ENCODE measurements at places on chromosomes 7 and 10. TPM values are rescaled to one million over a fixed set of nuclear protein-coding genes. Genes with fewer than 3 reads are reported as not detected.

The LIPF gene
- not detected for total RNA-seq

The EVX1 gene
- total RNA-seq: not detected

The OR2A1 gene
- total RNA-seq: not detected

The ASZ1 gene
- total RNA-seq: not detected

The NEUROG3 gene
- not detected for total RNA-seq

The HOXA4 gene
- total RNA-seq: not detected

The PUS7 gene
- total RNA-seq: 16.2 TPM

The FAM13C gene
- 5.9 TPM for total RNA-seq

The GNGT1 gene
- total RNA-seq: not detected

The CDK6 gene
- total RNA-seq: 162 TPM

The CDK1 gene
- total RNA-seq: 9.0 TPM

The MGMT gene
- 13.9 TPM for total RNA-seq

The EBF3 gene
- total RNA-seq: not detected

The EPC1 gene
- total RNA-seq: 26.8 TPM

The ZC3HAV1L gene
- total RNA-seq: not detected

The AKR1C2 gene
- total RNA-seq: 0.26 TPM

The COL13A1 gene
- total RNA-seq: 25.6 TPM

The ENTPD1 gene
- total RNA-seq: 5.2 TPM

- no peak for DNase-seq
Observed at GRCh38 chr7:11726001-11726793, 105.8 kb downstream of the THSD7A start.

DNA sequence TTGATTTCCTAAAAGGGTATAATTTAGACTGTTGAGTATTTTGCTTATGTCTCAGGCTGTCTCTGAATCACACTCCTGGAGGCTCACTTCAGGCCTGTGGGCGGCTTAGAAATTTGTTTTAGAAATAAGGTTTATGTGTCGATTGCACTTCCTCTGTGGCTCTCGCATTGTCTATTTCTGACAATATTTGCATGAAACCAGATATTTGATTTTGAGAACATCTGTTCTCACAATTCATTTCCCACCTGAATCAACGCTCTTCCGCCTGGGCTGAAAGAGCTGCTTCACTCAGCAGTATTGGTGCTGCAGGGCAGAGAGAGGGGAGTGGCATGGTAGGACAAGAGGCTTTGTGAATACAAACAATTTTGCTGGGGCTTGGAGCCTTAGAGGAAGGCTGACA is 262.0 kb downstream of the ADRA2A start:
- DNase-seq: no peak

DNA sequence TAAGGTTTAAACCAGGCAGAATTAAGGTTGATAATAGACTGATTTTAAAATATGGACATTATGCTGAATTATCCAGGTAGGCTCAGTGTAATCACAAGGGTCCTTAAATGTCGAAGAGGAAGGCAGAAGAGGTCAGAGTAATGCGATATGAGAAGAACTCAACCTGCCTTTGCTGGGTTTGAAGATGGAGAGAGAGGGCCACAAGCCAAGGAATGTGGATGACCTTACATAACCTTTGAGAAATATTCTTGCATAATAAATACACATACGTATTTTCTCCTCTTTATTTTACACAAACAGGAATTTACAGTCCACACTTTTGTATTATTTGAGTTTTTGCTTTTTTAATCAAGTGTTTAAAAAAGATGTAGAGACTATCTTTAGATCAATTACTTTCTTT is 88.5 kb downstream of the ST7 start:
- DNase-seq: no peak

- no peak for DNase-seq
Observed at GRCh38 chr7:32524631-32525030, 29.3 kb downstream of the AVL9 start.

GRCh38 chr7:110050785-110051184 is 1040.1 kb upstream of the LRRN3 start:
- no peak for DNase-seq

DNA sequence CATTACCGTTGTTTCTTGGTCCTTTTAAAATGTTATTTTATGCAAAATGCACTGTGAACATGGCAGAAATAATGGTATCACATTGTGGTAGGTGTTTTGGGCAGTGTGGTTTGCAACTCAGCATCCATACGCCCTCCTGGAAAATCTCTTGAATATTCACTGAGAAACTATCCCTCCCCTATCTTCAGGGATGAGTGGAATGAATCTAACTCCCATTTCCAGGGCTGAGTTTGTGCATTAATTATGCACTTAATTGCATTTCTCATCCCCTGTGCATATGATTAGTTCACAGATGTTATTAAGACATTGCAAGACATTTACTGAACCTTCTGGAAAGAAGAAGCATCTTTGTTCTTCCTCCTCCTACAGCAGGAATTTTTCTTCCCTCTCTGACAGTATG is 36.5 kb downstream of the CFAP43 start:
- no peak for DNase-seq

DNA sequence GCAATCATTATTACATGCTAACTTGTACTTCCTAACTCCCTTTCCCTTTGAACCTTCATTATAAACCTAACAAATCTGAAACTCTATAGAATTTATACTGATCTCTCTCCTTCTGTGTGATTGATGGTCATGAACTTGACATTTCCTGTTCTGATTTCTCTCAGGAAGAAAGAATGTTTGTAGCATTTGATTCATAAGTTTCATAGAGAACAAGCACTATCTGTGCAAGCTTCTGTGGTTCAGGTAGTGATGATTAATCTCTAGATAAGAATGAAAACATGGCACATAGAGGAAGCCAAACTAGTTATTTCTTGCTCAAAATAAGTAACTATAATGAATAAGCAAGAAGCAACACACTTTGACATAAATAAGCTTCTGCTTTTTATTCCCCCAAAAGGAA is 34.2 kb downstream of the TFPI2 start:
- DNase-seq: no peak

- DNase-seq: no peak
Observed at GRCh38 chr7:111841596-111842205, 279.4 kb upstream of the IMMP2L start.

DNA sequence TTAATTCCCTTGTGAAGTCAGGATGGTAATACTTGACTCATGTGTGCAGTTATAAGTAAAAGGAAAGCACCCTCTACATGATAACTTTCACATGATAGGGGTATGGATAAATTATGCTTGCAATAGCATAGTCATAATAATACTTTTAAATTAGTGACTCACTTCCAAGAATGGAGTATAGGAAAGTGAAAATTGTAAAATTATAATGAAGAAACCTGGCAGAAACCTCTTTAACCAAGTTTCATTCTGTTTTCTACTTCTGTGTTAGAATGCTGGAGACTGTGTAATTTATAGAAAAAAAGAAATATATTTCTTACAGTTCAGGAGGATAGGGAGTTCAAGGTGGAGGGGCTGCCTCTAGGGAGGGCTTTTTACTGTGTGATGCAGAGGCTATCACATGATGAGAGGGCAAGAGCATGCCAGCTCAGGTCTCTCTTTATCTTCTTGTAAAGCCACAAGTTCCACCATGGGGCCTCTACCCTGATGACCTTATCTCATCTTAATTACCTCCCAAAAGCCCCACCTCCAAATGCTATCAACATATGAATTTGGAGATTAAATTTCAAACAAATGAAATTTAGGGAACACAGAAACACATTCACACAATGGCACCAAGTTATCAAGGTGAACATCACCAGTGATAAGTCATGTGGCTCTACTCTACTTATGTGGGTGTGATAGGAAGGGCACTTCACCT is 43.2 kb downstream of the HDAC9 start:
- DNase-seq: no peak

- DNase-seq: no peak
Observed at GRCh38 chr10:121127151-121127906, 276.2 kb downstream of the WDR11 start.

DNA sequence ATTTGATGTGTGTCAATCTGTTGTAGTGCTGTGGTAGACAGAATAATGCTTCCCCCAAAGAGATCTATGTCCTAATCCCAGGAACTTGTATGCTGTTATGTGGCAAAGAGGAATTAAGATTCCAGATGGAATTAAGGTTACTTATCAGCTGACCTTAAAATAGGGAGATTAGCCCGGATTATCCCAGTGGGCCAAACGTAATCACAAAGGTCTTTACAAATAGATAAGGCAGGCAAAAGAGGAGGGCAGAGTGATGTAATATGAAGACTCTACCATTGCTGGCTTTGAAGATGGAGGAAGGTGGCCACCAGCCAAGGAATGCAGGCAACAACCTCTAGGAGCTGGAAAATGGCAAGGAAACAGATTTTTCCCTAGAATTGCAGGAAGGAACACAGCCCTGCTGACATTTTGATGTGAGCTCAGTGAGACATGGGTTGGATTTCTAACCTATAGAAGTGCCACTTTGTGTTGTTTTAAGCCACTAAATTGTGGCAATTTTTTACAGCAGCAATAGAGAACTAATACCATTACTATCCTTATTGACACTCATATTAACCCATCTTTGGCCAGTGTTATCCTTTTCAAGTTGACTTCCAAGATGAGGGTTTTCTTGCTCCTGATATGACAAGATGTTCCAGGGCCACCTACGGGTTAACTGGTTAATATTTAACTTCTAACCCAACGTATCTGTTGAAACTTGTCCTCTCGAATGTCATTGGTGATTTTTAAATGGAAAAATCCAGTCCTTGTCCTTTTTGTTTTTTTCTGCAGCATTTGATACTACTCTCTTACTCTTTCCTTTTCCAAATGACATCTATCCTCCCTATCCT is 29.3 kb downstream of the CYCS start:
- no peak for DNase-seq

DNA sequence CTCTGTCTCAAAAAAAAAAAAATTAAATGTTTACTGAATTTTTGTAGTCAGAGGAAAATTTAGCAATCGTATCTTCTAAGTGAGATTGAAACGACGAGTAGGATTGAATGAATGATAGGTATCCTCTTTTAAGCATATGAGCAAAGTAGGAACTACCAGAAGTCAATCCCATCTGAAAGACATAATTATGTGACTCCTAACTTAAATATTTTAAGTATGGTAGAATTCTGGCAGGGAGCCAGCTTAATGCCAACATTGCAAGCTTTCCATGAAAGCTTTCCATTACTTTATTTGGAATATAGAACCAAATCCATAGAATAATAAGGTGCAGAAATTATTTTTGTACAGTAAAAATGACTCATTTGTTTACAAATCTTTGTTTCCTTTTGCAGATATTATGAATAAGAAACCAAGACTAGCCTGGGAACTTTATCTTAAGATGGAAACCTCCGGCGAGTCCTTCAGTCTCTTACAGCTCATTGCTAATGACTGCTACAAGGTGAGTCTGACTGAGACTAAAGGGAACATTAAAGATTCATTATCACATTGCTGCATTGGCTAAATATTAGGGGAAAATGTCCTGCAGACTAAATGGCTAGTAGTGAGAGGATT is 50.2 kb upstream of the UBN2 start:
- no peak for DNase-seq

- DNase-seq: no peak
Observed at GRCh38 chr7:41438705-41439514, 264.0 kb downstream of the INHBA start.

GRCh38 chr10:58576751-58577436 is 64.2 kb downstream of the BICC1 start:
- no peak for DNase-seq

- DNase-seq: no peak
Observed at GRCh38 chr7:115914951-115915350, 115.6 kb downstream of the TFEC start.

- DNase-seq: no peak
Observed at GRCh38 chr7:55187701-55188491, 169.1 kb downstream of the EGFR start.

GRCh38 chr7:2044883-2045471 is 187.8 kb downstream of the MAD1L1 start:
- peak; percentile 62 for DNase-seq

DNA sequence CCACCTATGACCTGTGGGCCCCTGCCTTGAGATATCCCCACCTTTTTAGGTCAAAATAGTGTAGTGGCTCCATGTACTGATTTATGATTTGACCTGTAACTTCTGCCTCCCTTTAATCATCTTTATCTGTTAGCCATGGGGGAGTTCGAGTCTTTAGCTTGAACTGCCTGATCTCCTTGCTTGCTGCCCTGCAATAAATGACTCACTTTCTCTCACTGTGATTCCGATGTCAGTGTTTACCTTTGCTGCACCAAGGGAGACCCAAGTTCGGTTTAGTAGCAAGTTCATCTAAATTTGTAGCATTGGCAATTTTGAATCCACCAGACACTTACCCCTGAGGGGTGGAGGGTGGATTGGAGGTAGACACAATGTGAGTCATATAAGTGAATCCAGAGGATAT is 814.6 kb upstream of the AUTS2 start:
- DNase-seq: no peak

DNA sequence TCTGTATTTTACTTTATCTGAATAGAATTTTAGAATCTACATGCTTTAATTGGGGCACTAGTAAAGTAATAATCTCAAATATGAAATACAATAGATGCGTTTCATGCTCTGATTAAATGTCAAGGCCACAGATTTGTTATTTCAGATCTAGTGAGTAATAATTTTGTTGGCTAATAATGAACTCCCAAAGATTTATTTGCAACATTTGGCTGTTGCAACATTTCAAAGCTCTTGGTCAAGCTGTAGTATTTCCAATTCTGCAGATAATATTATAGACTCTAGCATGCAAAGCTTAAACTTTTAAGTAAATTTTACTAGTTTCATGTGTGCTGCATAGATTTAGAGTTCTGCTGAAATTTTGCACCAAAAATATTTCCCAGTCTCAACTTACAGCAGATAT is 16.7 kb downstream of the LRRN3 start:
- DNase-seq: no peak

GRCh38 chr10:130470973-130471372 is 334.8 kb downstream of the GLRX3 start:
- DNase-seq: no peak

DNA sequence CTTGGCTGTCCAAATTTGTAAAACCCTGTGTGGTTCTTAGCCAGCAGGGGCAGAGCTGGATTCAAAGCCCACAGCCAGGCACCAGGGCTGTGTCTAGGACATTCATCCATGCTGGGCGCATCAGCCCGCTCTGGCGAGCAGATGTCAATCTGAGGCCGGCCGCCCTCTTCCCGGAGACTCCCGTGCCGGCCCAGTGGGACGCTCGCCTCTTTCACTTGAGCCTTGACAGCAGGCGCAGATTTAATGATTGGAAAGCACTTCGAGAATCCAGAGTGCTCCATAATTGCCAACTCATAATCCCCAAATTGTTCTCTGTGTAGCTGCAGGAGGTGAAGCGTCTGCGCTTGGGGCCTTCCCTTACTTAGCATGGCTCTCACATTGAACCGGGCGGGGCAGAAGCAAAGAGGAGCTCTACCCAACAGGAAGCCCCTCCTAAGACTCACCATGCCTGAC is 36.7 kb downstream of the SLIT1 start:
- no peak for DNase-seq

DNA sequence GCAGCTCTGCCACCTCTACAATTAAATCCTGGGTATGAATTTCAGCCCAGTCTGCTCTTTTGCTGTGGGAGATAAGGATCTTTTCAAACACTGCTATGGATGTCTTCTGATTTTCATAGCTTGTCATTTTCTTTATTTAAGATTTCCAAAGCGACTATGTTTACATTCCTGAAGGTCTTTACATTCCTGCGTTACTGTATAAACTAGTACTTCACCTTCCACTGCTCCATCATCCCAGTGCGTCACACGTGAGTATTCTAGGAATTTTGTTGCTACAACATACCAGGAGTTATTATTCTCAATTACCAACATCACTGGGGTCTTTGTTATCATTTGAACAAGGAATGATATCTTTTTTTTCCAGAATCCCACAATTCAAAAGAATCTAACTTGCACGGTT is 944.7 kb downstream of the SORCS3 start:
- DNase-seq: no peak
